ENCODE measurements at places on chromosomes 1 and 21.

- DNase-seq, result no peak
Measured at GRCh38 chr21:42921927-42922326, 3.5 kb downstream of the ERVH48-1 start.

DNA sequence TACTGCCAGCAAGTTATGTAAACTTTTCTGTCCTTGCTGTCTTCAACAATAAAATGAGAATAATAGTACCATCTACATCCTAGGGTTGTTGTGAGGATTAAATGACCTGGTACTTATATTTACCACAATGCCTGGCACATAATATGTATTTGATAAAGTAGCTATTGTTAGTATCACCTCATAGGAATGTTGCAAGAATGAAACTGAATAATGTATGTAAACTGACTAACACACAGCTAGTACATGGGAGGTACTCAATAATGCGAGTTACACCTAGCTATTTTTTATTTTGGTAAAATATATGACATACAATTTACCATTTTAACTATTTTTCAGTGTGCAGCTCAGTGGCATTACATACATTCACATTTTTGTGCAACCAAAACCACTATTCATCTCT is 169.0 kb upstream of the C8B start:
- DNase-seq, result no peak

GRCh38 chr21:39888848-39889247 is 21.6 kb downstream of the PCP4 start:
- no peak for DNase-seq

DNA sequence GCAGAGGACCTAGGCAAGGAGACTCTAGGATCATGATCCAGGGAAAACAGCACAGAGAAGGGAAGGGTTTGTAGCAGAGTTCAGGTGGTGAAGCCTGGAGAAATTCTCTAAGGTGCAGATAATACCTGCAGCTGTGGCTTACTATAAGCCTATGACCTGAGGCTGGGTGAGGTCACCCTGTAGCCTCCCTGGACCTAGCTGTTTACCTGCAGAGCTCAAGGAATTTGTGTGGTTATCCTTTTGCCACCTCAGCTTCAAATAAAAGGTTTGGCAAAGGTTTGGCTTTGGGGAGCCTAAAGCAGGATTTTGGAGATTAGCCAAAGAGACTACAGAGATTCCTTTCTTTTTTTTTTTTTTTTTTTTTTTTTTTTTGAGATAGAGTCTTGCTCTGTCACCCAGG is 79.5 kb upstream of the ZNF648 start:
- DNase-seq, result no peak

DNA sequence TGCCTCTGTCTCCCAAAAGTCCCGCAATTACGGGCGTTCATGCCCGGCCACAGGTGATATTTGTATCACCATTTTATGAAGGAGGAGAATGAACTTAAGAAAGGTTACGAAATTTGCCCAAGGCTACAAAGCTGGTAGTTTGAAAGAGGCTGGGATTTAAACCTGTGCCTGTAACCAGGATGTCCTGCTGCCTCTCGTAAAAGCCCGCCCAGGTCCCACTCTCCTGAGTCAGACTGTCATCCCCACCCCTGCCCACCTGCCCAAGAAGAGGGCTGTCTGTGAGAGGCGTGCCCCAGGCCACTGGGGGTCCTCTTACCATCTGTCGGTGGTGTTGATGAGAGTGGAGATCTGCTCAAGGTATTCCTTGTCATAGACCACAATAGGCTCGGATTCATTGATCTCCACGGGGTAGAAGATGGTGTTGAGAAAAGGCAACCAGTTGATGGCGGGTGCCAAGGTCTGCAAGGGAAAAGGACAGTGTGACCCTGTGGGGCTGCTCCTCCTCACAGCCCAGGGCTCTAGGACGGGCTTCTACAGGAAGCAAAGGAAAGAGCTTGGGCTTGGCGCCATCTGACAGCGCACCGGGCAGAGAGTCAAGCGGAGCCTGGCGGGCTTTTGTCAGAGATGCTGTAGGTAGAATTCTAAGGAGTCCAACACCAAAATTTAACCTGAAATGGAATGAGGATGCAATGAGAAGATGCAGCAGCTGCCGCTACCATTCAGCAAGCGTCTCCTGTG is 43.2 kb downstream of the ECE1 start:
- DNase-seq, result no peak

GRCh38 chr1:223142795-223143536 is at the start of gene TLR5:
Gene TLR5, minus strand, starts transcription at chr1:223143248. Its CDS starts 30,217 bp downstream, at chr1:223113031.
- DNase-seq, result peak; percentile 55

GRCh38 chr1:184624626-184625025 is 130.0 kb downstream of the EDEM3 start:
- no peak for DNase-seq

- no peak for DNase-seq
Measured at GRCh38 chr1:6953907-6954364, 168.7 kb downstream of the CAMTA1 start.

DNA sequence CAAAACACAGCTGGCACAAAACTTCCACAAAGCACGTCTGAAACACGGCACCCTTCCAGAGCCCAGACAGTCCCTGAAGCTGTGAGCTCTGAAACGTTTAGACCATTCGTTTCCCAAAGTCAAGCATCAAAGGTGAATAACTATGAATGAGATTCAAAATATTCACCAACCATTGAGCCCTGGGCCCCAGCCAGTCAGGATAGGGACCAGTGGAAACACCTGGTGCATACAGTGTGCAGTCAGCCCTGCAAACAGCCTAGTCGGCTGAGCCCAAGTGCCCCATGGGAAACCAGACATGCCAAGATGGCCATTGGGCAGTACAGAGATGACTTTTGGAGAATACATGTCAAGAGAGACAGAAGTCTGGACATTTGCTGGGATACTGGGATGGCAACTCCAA is 90.4 kb upstream of the EDN2 start:
- no peak for DNase-seq

- DNase-seq, result no peak
Measured at GRCh38 chr1:165383067-165383466, 26.6 kb upstream of the LMX1A start.

- DNase-seq, result no peak
Measured at GRCh38 chr1:155978973-155979429, 654 bp upstream of the ARHGEF2 start.

GRCh38 chr1:25173809-25174340 is 58.4 kb downstream of the SYF2 start:
- DNase-seq, result no peak
